ENCODE measurements at places on chromosomes 7 and 10. TPM values are rescaled to one million over a fixed set of nuclear protein-coding genes. Genes with fewer than 3 reads are reported as not detected.
A peak's percentile ranks its signal among the peaks of the same experiment; 100 is the strongest.

DNA sequence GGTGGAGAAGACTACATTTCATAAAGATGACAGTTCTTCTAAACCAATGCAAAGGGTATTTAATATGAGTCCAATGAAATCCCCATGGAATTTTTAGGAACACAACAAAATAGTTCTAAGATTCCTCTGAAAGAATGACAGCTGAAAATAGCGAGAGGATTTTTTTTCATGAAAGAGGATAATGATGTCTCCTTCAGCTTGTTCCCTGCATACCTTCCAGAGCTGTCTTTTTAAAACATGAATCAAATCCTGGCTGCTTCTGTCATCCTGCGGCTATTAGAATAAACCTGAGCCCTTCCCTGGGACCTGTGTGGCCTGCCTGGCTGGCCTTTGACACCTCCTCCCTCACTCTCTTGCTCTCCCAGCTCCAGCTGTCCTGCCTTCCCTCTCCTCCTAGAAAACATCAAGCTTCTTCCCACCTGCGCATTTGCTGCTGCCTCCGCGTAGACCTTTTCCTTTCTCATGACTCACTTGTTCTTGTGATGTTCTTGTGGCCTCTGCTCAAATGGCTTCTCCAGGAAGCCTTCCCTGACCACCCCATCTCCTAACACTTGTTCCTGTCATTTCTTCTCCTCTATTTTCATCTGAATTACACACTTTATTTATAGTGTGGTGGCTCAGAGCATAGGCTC lies 57.4 kb downstream of the EEPD1 start:
- no peak for DNase-seq
- H3K4me1 ChIP-seq = peaks cover 31% of the 10 kb centered on the region
- H3K4me3 ChIP-seq = no peak overlapping the region
- no peaks in the 10 kb centered on the region for H3K36me3 ChIP-seq
- H3K27ac ChIP-seq = no peak overlapping the region
- no peaks in the 10 kb centered on the region for H3K27me3 ChIP-seq

GRCh38 chr10:75899816-75900390 lies 468.5 kb downstream of the LRMDA start:
- H3K4me3 ChIP-seq = no peak overlapping the region
- no peaks in the 10 kb centered on the region for H3K4me1 ChIP-seq
- H3K27me3 ChIP-seq = peaks cover 5% of the 10 kb centered on the region
- DNase-seq = no peak

DNA sequence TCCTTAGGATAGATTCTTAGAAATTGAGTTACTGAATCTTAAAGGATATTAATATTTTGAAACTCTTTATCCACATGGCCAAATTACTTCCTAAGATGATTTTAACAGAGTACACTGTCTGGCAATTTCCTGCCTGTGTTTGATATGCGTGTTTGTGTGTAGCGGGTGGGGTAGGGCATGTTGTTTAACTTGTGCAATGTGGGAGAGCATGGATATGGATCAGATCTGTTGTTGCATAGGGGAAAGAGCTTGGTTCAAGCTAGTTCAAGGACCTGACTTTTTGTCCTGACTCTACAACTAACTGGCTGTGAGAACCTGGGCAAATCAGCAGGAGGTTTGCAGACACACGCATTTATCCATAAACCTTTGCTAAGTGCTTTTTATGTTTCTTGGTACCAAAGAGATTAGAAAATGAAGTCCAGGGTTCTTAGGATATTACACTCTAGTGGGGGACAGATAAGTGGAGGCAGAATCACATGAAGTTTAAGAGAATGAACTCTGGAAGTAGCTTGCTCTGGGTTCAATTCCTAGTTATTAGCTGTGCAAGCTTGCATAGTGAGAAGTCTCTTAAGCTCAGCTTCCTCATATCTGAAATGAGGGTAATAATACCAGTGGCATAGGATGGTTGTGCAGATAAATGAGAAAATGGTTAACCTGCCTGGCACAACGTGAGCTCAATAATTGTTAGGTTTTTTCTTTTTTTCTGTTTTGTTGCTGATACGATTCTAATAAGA lies 96.3 kb upstream of the PRR15 start:
- no peaks in the 10 kb centered on the region for H3K36me3 ChIP-seq
- no peaks in the 10 kb centered on the region for H3K27me3 ChIP-seq
- H3K4me1 ChIP-seq = no peaks in the 10 kb centered on the region
- no peak overlapping the region for H3K4me3 ChIP-seq
- DNase-seq = no peak
- H3K27ac ChIP-seq = no peak overlapping the region

DNA sequence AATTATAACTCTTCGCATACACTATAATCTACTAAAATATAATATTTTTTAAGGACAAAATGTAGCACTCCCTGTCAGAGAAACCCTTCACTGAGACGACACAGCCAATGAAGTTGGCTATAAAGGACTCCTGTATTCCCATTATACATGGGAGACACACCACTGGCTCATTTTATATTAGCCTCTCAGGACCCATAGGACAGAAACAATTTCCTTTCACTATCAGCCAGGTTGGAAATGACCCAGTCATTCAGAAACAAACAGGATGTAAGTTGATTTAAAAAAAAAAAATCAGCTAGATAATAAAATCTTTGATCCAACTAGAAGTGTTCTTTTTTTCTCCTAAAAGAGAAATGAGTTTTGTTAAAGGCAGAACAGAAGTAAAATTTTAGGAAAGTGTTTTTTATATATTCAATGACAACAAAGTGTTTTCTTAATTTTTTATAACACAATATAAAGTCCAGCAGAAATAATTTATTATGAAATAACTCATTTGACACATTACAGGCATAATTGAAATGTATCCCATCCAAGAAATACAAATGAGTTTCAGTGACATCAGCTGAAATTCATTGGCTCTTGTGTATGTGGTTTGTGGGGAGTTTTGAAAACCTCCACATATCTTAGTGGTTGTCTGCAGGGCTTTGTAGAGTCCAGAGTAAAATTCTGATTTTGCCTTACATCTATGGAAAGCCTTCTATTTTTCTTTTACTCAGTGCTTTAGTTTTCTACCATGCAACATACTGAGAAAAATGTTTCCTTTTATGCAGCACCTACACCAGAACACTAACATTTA lies 64.1 kb downstream of the CTTNBP2 start:
- no peaks in the 10 kb centered on the region for H3K36me3 ChIP-seq
- DNase-seq = no peak
- no peak overlapping the region for H3K27ac ChIP-seq
- H3K27me3 ChIP-seq = peaks cover 1% of the 10 kb centered on the region

- H3K36me3 ChIP-seq = peaks cover 29% of the 10 kb centered on the region
- H3K4me1 ChIP-seq = peaks cover 84% of the 10 kb centered on the region
- DNase-seq = no peak
Observed at GRCh38 chr7:150629347-150629746, 2.8 kb downstream of the GIMAP6 start.

GRCh38 chr7:116340943-116341907 lies 130.9 kb downstream of the TES start:
- DNase-seq = no peak
- H3K4me1 ChIP-seq = no peaks in the 10 kb centered on the region
- no peak overlapping the region for H3K4me3 ChIP-seq
- peaks cover 6% of the 10 kb centered on the region for H3K27me3 ChIP-seq
- H3K36me3 ChIP-seq = no peaks in the 10 kb centered on the region

DNA sequence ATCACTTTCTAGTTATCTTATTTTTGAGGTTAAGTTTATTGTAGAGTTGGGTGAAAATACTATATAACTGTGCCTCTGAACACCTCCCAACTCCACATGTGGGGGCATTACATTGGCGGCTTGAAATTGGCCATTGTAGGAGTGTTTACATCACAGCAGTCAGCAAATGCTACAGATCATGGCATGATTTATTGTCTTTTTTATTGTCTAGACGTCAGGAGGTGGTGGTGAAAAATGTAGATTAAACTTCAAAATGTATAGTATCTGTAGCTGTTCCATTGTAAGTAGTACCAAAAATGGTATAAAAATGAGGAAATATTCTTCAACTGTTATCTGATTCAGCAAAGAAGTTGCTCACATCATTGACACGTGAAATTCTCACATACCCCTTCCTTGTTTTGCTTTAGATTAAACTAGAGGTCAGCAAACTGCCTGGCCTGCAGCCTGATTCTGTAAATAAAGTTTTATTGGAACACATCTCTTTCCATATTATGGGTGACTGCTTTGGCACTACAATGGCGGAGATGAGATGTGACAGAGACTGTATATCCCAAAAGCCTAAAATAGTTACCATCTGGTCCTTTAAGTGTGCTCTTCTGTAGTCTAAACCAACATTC lies 35.0 kb downstream of the TAF3 start:
- peaks cover 50% of the 10 kb centered on the region for H3K4me1 ChIP-seq
- H3K27ac ChIP-seq = no peak overlapping the region
- DNase-seq = no peak
- no peaks in the 10 kb centered on the region for H3K27me3 ChIP-seq
- H3K36me3 ChIP-seq = peaks cover 21% of the 10 kb centered on the region
- H3K4me3 ChIP-seq = no peak overlapping the region

- H3K4me3 ChIP-seq = no peak overlapping the region
- H3K27me3 ChIP-seq = peaks cover 35% of the 10 kb centered on the region
- no peak overlapping the region for H3K27ac ChIP-seq
- no peak for DNase-seq
- H3K4me1 ChIP-seq = peaks cover 2% of the 10 kb centered on the region
- H3K36me3 ChIP-seq = no peaks in the 10 kb centered on the region
Observed at GRCh38 chr7:40604601-40605438, 470.0 kb downstream of the SUGCT start.

GRCh38 chr7:14170872-14171271 lies 181.4 kb upstream of the ETV1 start:
- no peak overlapping the region for H3K27ac ChIP-seq
- H3K27me3 ChIP-seq = no peaks in the 10 kb centered on the region
- H3K4me1 ChIP-seq = no peaks in the 10 kb centered on the region
- no peaks in the 10 kb centered on the region for H3K36me3 ChIP-seq
- no peak overlapping the region for H3K4me3 ChIP-seq
- DNase-seq = no peak

DNA sequence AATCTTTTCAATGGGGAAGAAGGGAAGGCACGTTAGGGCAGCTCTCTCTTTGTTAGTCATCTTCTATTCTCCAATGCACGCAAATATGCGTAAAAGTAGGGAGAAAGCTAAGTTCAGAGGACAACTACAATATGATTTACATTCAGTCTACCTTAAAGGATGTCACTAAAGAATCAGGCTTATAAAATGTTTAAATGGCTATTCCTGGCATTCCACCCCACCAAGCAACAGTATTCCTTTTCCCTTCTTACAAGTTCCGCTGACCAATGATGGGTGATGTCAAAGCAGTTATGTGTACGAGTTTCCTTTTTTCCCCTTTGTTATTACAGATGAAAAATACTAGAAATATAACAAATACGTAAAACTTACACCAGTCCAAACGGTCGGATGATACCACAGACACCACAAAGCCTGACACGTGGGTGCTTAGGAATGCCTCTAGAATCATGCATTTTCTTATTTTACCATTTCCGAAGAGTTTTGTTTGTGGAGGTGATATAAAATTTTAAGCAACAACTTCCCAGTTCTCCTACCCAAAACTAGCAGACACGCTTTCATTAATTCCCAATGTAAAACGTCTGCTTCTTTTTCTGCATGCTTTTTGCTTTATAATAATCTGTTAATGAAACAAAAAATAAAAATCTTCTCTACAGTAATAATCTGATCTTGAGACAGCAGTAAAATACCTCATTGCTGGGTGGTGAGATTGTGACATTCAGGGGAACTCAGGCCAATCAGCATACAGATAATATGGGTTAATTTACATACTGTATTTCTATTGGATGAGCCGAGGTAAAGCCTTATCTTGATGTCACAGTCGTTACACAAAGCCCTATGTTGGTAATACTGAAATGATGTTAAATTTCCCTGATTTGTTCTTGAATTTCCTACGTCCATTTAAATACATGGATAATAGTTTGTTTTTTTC lies 708 bp upstream of the GPR85 start:
- H3K27ac ChIP-seq = no peak overlapping the region
- H3K27me3 ChIP-seq = peaks cover 46% of the 10 kb centered on the region
- H3K4me1 ChIP-seq = peaks cover 4% of the 10 kb centered on the region
- peak overlapping the region; percentile 53 for H3K4me3 ChIP-seq

Gene STRIP2
- not detected for total RNA-seq

Gene TAS2R4
- 3.4 TPM for total RNA-seq

Gene BEND7
- total RNA-seq = not detected
